ENCODE measurements at places on chromosomes 7 and 10.

DNA sequence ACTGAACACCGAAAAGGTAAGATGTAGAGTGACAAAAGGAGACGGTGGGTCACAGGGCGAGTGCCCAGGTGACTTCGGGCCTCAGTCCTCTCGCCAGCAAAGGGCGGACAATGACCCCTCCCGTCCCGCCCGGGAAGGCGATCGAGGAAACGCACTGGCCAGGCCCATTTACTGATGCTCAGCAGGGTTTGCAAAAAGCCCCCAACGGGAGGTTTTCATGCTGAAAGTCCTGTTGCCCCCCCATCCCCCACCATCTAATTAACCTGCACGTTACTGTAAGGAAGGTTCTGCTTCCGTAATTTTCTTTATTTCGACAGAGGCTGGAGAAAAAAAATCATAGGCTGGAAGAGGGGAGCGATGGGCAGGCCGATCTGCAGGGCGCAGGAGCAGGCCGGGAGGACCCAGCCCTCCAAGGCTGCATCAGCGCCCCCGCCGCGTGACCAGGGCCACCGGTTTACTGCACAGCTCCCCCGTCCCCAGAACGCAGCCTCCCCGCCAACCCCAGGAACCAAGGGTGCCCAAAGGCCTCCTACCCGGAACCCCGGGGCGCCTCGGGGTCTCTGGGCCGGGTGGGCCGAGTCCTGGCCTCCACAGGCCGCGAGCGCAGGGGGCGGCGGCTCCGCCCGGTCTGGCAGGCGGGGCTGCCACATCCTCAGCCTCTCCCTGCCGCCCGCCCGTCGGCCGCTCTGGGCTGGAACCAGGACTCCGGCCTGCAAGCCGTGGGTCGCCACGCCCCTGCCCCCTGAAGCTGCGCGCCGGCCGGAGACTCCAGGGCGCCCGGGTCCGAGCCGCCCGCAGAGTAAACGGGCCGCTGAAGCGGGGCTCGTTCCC, 613 bp downstream of the OAT start:
- no peak for DNase-seq

DNA sequence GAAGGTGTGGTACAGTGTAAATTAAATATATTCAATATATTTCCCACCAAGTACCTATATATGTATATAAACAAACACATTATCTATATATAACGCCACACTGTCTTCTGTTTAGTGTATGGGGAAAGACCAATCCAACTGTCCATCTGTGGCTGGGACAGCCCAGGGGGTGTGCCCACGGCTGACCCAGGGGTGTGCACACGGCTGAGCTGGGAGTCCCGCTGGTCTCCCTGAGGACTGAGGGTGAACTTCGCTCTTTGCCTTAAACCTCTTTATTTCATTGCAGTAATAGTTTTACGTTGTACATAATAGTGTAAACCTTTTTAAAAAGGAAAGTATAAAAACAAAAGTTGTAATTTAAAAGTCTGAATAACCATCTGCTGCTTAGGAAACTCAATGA, 6.3 kb downstream of the EN2 start:
- no peak for DNase-seq

DNA sequence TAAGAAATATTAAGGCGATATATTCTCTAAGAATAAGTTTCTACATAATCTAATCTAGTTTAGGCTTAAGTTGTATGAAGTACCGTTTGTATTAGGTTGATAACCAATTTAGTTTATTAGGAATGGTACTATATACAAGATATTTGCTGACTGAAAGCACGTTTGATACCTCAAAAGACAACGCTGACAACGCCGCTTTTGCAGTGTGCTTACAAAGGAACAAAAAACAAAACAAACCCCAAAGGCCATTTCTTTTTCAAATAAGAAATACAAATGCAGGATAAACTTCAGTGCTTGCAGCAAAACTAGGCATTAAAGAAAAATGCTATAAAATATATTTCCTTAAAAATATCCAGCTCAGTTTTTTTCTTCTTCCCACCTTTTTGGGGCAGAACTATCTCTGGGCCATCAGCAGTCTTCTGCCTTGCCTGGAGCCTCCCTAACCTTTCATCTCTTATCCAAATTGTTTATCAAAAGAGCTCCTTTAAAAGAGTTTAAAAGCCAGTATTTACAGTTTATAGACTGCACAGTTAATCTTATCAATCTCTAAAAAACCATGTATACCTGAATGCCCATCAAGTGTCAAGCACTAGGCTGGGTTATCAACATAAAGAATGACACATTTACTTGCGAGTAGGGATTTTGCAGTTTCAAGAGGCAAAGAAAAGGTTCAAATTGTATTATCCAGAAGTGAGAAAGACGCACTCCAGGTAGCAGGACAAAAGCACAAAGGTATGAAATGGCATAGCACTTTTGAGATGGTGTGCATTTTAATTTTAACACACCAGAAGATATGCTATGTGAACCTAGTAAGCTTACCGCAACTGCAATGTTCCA, 4.1 kb upstream of the KMT2E start:
- DNase-seq, result no peak

DNA sequence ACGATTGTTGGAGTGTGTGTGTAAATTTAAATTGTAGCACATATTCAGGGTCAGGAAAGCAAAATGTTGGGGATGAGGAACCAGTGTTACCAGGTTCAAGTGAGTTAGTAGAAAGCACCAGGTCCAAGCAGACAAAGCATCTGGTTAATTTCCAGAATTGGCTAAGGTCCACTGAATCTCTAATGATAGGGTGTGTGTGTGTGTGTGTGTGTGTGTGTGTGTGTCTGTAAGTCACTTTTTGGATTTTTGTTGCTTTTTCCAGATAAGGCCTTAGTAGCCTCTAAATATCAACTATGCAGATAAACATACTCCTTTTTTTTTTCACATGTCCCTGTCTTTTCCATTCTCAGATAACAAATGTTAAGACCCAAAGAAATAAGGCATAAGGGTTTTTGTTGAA, 36.6 kb upstream of the FMC1 start:
- DNase-seq, result no peak

Data from NCI-H774 (cell line).